CD4-positive, alpha-beta T cell treated with Interleukin-4 for 1 hour (primary cell): ENCODE measurements at places on chromosomes 6 and 20.

DNA sequence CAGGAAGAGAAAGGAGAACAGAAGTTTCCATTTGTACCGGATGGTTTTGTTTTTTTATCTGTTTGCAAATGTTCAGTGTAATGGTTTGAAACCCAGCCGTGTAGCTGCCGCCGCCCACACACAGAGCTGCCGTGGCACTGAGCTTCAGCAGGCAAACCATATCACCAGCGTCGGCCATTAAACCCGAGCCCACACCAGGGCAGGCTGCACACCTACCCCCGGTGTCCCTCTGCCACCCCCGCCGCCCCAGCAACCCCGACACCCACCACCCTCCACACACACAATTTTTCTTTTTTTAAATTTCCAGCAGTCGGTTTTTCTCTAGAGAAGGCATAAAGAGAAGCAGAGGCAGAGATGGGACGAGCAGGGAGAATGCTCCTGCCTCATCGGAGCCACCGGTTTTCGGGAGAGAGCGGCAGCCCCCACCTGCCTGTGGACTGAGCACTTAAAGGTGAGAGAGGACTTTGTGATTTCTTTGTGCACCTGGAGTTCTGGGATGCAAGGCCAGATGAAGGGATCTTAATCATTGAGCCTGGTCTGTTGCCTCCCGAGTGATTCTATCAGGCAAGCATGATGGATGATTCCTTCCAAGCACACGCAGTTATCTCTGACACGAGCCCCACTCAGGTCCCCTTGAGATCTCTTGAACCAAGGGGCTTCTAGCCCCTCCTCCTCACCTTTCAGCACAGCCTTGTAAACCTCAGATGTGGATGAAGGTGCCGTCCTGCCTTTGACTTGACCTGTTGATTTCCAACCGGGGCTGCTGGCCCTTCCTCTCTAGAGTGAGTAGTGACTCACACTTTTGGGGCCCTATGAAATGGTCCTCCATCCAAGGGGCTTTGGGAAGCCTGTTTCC lies 17.5 kb upstream of the ZNF831 start:
- DNase-seq: peak; percentile 58

DNA sequence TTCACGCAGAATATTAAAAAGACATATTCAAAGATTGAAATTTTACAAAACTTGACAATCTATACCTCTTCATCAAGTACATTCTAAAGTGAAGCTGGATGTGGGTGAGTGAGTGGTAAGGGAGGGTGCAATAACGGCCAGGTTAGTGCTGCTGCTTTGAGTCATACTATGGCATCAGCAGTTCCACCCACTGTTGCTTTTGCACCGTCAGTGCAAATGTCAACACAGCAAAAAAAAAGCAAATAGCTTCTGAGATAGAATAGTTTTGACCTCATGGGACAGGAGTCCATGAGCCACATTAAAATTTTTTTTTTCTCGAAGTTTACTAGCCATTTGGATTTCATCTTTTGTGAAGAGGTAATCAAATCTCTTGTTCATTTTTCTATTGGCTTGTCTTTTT lies 31.8 kb downstream of the PSMF1 start:
- DNase-seq: no peak

DNA sequence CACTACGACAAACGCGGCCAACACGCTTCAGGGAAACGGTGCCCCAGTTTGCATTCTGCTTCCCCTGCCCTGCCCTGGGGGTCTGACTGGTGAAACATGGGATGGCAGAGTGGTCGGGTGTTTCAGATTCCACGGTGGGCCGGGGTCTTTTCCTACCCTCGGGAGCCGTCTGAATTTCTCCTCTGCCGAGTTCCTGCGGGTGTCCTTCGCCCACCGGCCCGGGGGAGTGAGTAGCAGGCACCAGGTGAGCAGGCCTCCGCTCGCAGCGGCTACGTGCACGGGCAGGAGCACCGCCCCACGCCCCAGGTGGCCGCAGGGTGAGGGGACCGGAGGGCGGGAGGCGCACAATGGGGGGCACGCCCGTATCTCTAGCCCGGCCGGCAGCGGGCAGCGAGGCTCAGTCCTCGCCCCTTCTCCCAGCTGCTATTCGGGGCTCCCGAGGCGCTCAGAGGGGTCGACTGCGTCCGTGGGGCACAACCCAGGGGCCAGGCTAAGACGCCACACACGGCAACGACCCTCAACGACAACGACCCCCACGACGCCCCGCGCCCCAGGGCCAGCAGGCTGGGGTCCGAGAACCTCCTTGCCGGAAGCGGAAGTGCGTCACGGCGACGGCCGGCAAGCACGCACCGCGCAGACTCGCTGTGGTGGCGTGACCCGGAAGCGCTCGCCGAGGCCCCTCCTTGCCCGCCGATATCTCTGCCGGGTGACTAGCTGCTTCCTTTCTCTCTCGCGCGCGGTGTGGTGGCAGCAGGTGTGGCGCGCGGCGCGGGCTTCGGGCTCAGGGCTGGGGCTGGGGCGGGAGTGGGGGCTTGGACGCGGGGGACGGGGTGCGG lies at the start of gene RPS21:
TSS of gene RPS21 (plus strand) at position 721 of the 836 bp plus-strand sequence. CDS start 236 bp downstream, outside the sequence.
- DNase-seq: peak; percentile 93

GRCh38 chr20:62635232-62635631 lies 7.1 kb upstream of the SLCO4A1 start:
- no peak for DNase-seq

- no peak for DNase-seq
These were observed 460 bp downstream of the PLAGL1 start for GRCh38 chr6:144007478-144008119.

GRCh38 chr6:33822575-33823395 lies 19.0 kb upstream of the MLN start:
- no peak for DNase-seq

GRCh38 chr20:48788486-48789072 lies 39.2 kb downstream of the PREX1 start:
- no peak for DNase-seq

GRCh38 chr6:84521511-84521910 lies 242.9 kb downstream of the TBX18 start:
- DNase-seq: no peak

DNA sequence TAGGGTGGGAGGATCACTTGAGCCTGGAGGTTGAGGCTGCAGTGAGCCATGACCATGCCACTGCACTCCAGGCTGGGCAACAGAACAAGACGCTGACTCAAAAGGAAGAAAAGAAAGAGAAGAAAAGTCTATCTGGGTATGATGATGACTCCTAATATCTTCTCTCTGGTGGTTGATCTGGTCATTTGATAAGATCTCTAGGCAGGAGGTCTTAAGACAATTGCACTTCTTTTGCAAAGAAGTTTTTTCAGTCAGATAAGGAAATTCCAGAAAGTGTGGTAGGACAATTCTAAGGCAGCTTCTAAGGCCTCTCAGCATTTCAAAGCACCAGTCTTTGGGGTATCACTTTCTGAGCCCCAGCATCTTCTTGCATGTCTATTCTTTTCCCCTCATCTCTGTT lies 7.7 kb upstream of the AIF1 start:
- no peak for DNase-seq

- no peak for DNase-seq
These were observed 133.3 kb upstream of the AHI1 start for GRCh38 chr6:135630789-135631376.

- no peak for DNase-seq
These were observed 1.8 kb upstream of the DNPH1 start for GRCh38 chr6:43231053-43231452.

DNA sequence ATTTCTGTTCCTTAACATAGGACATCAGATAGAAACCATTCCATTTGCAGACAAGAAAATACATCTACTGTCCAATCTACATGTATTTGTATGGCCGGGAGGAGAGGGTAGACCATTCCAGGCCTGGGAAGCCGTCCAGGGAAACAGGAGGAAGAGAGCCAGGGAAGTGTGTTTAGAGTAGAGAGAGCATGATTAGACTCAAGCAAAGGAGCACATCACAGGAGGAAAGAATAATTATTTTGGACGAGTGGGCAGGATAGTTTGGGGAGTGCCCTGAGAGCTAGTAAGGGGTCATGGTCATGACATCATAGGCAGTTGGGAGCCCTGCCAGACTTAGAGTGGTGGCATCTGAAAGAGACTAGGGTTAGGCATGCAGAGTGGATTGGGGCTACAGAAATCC lies 250.0 kb downstream of the HIVEP2 start:
- no peak for DNase-seq

GRCh38 chr6:71649915-71650314 lies 236.4 kb upstream of the RIMS1 start:
- DNase-seq: no peak

GRCh38 chr6:26594730-26595632 lies 1.8 kb upstream of the ABT1 start:
- peak; percentile 45 for DNase-seq

DNA sequence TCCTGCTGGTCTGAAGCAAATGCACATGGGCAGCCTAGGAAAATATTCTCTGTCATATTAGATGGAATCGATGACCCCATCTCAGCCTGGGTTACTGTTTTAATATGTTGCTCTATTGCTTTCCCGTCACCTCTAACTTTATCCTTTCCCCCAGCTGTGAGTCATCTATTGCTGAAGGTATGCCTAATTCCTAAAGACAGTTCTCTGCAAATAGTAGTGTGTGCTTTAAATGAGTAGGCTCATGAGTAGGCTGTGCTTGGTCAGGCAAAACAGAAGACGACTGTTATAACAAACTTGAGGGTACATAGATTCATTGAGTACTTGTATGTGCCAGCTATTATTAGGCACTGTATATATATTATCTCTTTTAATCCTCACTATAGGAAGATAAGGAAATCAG lies 47.2 kb downstream of the CTNNBL1 start:
- DNase-seq: no peak

DNA sequence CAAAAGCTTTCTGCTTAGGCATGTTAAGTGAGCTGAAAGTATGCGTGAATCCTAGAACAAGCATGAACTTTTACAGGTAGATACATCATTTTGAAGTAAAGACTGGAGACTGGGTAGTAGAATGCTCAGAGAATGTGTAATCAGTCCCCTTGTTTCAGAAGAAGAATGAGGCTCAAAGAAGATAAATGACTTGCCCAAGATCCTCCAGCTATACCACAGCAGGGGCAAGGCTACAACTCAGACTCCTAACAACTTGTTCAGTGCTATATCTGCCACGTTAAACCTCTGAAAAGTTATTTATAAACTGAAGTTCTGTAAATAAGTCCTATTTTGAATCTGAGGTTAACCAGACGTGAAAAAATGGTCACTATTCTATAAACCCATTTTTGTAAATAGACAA lies 2.9 kb downstream of the RIPOR2 start:
- no peak for DNase-seq

GRCh38 chr6:65098349-65098748 lies 608.7 kb downstream of the EYS start:
- no peak for DNase-seq

GRCh38 chr20:31517373-31517772 lies 3.1 kb downstream of the HM13 start:
- no peak for DNase-seq

GRCh38 chr20:5353624-5354496 lies 37.1 kb upstream of the PROKR2 start:
- no peak for DNase-seq

DNA sequence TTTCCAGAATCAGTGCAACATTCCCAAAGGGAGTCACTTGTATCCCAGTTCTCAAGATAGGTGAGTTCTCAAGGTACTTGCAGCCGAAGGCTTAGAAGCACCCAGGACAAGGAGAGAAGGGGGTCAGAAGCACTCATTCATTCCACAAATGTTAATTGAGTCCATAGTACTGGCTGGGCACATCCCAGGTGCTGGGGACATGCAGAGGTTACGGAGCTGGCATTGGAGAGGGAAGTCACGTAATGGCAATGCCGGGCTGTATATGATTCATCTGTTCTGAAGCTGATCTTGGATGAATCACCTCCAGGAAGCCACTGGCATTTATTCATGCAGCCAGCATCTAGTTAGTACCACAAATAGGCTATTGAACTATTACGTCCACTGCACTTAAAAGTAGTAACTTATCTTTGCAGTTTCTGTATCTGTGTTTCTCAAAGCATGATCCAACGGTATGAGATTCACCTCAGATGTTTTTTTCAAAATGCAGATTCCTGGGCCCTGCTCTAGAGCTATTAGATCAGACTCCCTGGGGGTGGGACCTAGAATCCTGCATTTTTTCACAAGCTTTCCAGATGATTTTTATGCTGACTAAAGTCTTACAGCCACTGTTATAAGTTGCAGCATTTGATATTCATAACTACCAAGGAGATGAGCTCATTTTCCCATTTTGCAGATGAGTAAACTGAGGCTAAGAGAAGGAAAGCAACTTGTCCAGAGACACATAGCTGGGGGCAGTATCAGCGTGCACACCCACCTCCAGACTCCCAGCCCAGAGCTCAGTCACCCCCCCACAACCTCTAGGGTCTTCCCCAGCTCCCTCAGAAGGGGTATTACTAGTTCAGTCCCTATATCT lies 44.1 kb upstream of the ID1 start:
- DNase-seq: no peak

DNA sequence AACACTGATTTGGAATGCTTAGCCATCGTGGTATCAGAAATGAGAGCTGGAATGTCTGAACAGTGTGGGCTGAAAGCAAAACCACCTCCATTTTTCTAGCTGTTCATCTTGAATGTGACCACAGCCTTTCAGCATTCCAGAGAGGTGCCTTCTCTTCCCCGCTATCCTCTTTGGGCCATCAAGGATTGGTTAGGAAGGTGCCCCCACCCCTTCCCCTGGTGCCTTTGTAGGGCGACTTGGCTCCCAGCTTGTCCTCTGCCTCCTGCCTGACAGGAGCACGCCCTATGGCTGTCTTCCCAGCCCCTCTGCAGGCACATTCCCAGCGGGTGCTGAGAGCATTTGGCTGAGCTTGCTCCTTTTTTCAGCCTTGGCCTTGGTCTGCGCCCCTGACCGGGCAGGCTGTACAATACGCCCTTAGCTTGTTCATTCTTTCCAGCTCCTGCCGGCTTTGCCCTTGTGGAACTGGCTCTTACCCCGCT lies 97.5 kb downstream of the ARMC2 start:
- DNase-seq: no peak

DNA sequence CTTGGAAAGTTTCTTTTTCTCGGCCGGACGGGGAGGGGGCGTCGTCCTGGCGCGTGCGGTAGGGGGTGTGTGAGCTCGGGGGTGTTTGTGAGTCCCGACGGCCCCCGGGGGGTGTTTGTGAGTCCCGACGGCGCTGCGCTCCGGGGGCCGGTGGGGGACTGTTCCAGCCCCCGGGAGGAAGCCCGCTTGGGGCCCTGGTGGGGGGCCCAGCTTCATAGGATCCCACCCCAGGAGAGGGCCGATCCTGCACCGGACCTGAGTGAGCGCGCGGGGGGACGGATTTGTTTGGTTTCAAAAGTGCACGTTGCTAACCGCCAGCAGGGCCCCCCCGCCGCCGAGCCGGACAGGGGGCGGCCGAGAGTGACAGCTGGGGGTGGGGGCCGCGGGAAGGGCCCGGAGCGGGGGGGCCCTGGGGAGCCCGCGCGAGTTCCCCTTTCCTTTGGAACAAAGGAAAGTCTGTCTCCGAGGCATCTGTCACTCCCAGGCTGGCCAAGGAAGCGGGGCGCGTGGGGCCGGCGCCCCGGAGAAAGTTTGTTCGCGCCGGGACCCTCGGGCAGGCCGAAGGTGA lies 485 bp downstream of the TGIF2 start:
- DNase-seq: peak; percentile 45
